ENCODE measurements at places on chromosomes 12 and 14. TPM values are rescaled to one million over a fixed set of nuclear protein-coding genes. Genes with fewer than 3 reads are reported as not detected.
A peak's percentile ranks its signal among the peaks of the same experiment; 100 is the strongest.

DNA sequence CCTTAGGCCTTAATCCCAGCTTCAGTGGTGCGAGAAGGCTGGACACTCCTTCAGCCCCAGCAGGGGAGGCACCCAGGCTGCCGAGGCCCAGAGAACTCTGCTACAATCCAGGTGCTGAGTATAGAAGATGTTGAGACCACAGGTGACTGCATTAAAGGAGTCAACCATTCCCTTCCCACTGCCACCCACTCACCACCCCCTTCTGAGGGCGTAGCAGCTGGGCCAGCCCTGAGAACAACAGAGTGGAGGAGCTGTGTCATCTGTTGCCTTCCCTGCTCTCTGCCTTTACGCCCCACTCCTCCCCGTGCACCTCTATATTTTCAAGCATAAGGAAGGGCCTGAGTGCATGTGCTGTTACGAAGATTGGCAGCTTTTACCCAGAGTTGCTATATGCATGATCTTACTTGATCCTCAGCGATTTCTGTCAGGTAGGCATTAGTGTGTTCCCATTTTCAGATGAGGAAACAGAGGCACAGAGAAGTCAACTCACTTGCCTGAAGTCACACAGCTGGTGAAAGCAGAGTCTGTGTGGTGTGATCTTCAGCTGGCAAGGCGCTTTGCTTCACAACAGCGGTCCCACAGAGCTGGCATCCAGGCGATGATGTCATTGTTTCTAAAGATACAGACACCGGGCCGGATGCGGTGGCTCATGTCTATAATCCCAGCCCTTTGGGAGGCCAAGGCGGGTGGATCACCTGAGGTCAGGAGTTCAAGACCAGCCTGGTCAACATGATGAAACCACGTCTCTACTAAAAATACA lies 46.7 kb downstream of the RIN3 start:
- DNase-seq = no peak
- H3K4me1 ChIP-seq = peaks cover 4% of the 10 kb centered on the region
- no peaks in the 10 kb centered on the region for H3K27me3 ChIP-seq
- no peak overlapping the region for H3K4me3 ChIP-seq

DNA sequence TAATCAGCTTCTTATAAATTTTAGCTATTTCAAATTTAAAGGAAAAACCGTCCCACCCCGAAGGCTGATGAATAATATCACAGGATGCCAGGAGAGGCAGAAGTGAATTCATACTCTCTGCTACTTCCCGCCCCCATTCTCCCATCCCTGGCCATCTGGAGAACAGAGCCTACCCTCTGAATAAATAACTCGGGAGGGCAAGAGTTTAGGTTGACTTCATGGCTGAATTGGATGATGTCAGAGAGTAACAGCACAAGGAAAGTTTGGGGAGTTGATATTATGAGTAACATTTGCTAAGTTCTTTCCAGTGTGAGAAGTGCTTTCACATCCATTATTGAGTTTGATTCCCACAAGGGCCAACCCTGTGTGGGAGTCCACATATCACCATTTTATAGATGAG lies 241.6 kb downstream of the EGLN3 start:
- no peaks in the 10 kb centered on the region for H3K36me3 ChIP-seq
- H3K4me3 ChIP-seq = no peak overlapping the region
- no peak for DNase-seq
- no peak overlapping the region for H3K27ac ChIP-seq
- peaks cover 8% of the 10 kb centered on the region for H3K4me1 ChIP-seq

DNA sequence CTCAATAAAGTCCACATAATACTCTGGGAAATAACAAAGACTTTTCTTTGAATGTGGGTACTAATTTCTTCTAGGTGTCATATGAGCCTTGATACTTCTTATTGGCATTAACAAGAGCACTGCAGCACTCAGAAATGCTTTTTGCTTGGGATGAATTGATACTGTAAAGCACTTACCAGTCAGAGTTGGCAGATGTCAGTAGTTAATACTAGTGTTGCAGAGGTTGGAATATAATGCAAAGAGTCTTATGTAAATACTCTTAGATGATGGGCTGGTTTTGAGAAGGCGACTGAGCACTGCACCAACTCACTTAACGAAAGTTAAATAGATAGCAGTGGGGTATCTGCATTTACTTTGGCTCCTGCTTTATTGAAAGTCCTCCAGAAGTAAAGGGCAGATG lies 25.6 kb upstream of the MBIP start:
- H3K36me3 ChIP-seq = no peaks in the 10 kb centered on the region
- no peak overlapping the region for H3K27ac ChIP-seq
- peaks cover 4% of the 10 kb centered on the region for H3K27me3 ChIP-seq
- H3K4me3 ChIP-seq = no peak overlapping the region
- no peaks in the 10 kb centered on the region for H3K4me1 ChIP-seq

DNA sequence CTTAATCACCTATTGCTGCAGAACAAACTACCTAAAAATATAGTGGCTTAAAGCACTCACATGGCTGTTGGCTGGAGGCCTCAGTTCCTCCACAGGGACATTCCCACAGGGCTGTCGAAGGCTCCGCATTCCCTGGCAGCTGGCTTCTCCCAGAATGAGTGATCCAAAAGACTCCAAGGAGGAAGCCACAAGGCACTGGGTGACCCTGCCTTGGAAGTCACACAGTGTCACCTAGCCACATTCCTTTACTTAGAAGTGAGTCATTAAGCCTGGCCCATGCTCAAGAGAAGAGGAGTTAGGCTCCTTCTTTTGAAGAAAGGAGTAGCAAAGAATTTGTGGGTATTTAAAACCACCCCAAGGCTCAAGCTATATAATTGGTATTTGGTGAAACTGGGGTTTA lies 63.9 kb upstream of the MAP1LC3B2 start:
- H3K4me3 ChIP-seq = no peak overlapping the region
- peaks cover 9% of the 10 kb centered on the region for H3K4me1 ChIP-seq
- H3K36me3 ChIP-seq = no peaks in the 10 kb centered on the region
- H3K27me3 ChIP-seq = no peaks in the 10 kb centered on the region
- peak; percentile 34 for DNase-seq

The OAS2 gene
- 21.4 TPM for total RNA-seq
